ENCODE measurements at places on chromosomes 5 and 9. TPM values are rescaled to one million over a fixed set of nuclear protein-coding genes. Genes with fewer than 3 reads are reported as not detected.

DNA sequence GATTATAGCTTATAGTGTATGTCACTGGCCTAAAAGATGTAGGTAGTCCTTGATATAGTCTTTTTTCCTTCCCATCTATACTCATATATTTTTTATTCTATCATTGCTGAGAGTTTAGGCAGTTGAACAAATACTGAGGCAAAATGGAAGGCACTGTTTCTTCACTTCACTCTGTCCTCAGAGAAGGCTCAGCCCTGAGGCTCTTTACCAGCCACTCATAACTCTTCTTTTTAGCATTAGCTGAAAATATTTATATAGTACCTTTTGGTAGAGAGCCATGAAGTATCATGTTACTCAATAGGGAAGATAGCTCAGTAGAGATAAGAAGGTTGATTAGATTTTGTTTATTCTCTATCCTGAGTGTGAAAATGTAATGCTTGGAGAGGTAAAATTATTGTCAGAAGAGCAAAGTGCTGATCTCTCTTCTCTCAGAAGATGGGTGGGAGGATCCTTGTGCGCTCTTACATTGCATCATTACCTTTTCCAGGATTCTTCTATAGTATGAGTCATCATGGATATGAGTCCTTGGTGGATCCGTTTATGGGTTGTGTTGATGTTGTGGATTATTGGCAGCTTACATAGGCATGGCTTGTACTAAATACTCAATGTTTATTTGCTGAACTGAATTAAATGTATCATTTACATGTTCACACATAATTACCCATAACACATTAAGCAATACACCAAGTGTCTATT, 88.1 kb downstream of the ANXA1 start:
- no peak for DNase-seq

DNA sequence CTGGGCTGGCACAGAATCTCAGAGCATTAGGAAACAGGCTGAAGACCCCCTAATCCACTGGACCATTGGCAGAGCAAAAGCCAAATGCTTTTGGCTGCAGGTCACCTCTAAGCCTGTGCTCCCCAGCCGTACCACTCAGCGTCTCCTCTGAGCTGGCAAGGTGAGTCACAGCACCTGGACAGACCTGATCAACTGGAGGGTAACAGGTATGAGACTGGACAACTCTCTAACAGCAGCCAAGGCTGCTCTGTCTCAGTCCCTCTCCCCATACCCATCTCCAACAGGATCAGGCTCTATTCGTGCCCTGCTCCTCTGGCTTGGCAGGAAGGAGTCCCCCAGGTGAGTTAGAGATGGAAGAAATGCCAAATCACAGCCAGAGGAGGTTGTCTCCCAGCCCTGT, 4.7 kb downstream of the GOLGA2 start:
- DNase-seq, result no peak

- DNase-seq, result no peak
Observed at GRCh38 chr9:74770508-74771261, 117.0 kb downstream of the TRPM6 start.

DNA sequence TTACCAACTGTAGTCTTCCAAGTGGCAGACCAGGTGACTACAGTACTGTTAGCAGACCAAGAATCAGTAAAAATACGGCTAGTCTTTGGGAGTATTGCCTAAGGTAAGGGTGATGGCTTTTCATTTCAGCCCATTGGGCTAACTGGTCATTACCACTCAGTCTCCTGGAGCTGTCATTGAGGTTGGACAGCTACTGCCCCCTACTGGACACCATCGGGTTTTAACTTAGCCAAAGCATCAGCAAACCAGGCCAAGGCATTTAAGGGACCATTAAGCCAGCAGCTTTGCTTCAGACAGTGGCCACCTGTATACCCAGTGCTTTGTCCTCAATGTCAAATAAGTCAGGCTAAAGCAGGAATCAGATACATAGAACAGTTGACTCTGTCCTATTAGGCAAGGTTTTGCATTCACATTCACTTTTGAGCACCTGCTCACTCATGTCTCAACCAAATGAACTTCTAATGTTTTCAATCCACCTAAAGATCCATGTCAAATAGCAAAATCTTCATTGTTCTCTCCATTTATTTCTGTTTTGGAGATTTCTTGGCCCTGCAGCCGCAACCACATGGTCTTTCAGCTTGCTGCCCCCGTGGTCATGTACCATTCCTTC, 117.2 kb downstream of the INVS start:
- peak; percentile 54 for DNase-seq

- DNase-seq, result no peak
Observed at GRCh38 chr5:167720259-167720658, 571.2 kb upstream of the WWC1 start.

DNA sequence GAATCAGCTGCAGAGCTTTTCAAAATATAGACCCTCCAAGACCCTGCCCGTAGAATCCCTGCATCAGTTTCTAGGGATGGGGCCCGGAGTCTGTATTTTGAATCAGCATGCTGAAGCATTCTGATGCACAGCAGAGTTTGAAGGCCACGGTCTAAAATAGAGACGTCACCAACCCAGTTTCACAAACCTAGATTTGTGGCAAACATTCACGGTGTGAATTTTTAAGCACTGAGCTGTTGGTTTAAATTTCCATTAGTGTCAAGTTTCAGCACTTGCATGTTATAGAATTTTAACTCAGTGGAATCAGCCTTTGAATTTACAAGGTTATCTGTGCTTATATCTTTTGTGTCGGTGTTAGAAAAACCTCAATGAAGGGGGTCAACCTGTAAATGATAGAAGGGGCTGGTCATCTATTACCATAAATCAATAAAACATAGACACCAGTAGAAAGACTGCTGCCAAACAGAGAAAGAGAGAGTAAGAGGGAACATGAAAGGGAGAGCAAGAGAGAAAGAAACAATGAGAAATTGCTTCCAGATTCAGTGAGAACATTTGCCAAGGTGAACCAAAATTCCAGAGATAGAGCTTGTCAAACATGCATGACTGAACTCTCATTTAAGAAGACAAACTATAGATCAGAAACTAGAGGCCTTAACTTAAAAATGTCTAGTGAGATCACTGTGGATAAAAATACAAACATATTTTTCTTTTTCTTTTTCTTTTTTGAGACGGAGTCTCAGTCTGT, 414.9 kb downstream of the ZSWIM6 start:
- no peak for DNase-seq

DNA sequence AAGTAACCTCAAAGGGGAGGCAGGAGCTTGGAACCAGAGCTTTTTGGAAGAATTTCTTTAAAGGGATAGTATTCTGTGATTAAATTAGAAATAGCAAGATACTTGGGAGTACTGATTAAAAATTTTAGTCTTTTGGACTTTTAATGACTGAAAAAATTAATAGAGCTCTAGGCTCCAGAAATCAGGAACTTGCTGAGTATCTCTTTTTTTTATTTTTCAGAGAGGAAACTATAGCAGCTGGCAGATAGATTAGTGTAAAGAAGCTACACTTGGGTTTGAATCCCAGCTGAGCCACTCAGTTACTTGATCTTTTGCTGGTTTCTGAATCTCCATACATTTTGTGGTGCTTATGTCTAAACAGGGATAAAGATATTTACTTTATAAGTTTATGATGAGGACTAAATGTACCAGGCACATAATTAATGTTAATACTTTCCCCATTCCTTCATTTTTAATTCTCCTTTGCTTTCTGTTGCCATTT, 94.2 kb upstream of the TNC start:
- DNase-seq, result no peak

GRCh38 chr9:110141227-110141793, 66.6 kb downstream of the C9orf152 start:
- no peak for DNase-seq

DNA sequence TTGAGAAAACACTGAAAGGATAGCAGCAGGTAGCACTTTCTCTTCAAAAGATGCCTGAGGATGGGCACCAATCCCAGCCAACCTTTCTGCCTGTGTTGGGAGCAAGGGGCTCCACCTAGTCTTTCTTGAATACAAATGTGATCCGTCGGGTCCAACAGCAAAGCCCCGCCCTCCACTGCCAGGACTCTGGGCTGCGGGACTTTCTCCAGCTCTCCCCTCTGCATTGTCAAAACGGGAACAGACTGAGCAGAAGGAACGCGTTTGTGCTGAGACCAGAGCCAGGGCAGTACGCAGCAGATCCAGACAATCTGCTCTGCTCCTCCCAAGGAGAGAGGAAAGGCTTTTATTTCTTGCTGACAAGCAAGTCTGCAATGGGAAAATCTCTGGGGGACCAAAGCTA, 139.7 kb downstream of the SEC61B start:
- DNase-seq, result no peak

- no peak for DNase-seq
Observed at GRCh38 chr5:139569270-139569955, 8.3 kb downstream of the UBE2D2 start.

DNA sequence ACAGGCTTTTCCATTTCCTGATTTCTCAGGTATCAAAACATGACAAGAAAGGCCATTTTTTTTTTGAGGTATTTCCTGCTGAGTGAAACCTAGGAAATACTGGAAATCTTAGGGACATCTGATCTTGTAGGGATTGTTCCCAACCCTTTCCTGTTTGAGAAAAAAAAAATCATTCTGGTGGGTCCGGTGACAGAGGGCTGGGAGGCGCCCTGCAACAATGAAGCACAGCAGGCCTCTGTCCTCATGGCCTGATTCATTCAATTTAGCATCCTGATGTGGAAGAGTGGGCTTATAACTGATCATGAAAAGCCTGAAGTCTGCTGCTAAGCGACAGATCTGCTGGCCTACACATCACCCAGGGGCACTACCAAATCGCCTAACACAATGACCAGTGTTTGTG, 3.0 kb upstream of the C9orf153 start:
- DNase-seq, result no peak

- DNase-seq, result no peak
Observed at GRCh38 chr5:105587963-105588662, 2025.5 kb upstream of the NUDT12 start.

GRCh38 chr5:139426203-139426885, 13.0 kb downstream of the DNAJC18 start:
- no peak for DNase-seq

DNA sequence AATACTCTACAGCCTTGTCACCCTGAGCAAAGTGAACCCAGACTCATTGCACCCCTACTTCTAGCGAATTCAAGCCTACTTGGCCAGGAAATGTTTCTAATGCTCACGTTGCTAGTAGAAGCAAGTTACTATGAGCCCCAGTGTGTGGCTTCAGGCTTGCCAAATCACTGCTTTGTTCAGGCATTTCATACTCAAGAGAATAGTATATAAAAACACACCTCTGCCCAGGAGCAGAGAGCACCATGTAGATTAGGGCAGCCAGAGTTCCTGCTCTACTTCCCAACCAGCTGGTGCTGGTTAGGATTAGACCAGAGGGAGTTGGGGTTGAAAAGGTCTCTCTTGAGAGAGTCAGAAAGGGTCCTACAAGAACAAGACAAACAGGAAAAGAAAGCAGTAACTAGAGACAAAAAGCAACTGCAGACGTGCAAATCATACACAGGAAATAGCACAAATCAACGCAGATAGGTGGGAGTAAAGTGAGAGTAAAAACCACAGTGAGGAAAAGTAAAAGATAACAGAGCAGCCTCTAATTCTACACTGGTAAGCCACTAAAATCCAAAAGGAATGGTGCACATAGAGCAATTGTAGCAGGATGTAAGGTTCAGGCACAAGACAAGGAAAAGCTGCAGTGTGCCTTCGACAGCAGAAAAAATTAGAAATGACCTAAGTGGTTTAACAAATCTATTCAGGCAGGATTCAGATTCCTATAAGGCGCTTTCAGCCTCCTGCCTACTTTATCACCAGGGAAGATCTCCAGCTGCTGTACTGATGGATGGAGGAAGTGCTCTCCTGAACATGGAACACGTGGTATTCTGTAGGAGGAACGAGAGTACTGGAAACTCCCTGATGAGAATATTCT, 49.6 kb upstream of the KIF2A start:
- DNase-seq, result no peak

DNA sequence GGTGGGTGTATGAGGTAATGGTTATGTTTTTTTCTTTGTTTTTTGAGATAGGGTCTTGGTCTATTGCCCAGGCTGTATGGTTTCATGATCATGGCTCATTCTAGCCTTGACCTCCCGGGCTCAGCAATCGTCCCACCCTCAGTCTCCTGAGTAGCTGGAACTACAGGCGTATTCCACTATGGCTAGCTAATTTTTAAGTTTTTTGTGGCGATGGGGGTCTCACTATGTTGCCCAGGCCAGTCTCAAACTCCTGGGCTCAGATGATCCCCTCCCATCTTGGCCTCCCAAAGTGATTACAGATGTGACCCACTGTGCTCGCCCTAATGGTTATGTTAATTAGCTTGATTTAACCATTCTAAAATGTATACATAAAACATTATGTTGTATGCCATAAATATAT, 5.6 kb downstream of the CNTLN start:
- no peak for DNase-seq

GRCh38 chr5:171316258-171317121, 7.4 kb downstream of the TLX3 start:
- DNase-seq, result no peak

DNA sequence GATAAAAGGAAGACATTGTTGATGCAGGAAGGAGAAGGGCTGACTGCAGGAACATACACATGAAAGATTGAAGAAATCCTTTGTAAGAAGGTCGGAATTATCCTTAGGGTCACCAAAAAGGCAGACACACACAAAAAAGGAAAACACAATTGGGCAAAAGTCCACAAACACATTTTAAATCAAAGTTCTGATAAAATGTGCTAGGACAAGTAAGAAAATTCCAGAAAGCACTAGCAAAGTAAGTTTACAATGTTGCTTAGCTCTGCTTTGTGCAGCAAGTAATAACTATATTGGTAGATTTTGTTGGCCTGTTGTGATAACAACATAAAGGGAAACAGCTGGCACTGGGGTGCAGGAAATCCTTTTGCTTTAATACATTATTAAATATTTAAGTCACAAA, 99.8 kb upstream of the VCAN start:
- no peak for DNase-seq

- no peak for DNase-seq
Observed at GRCh38 chr9:138103849-138104206, 226.2 kb downstream of the CACNA1B start.

DNA sequence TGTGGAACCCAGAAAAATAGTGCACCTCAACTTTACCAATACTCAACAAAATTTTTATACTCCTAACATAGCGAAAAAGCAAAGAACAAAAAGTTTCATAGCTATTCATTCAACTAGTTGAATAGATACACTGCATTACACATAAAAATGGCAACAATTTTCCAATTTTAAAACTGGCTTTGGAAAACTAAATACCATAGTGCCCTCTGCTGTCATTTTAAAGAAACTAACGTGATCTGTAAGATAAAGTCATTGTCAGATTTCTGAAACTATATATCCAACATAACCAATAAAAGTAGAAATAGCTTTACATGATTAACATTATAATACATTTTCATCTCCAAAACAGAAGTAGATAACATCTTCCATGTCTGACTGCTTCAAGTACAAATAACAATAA, 31.6 kb downstream of the DTWD2 start:
- DNase-seq, result no peak

The GNA14 gene
- 43.6 TPM for total RNA-seq

The FUT7 gene
- not detected for total RNA-seq

The WWC1 gene
- 8.5 TPM for total RNA-seq

The THOC3 gene
- total RNA-seq, result 60.3 TPM

The NCS1 gene
- 42.1 TPM for total RNA-seq

The GDA gene
- 0.05 TPM for total RNA-seq

The RXRA gene
- total RNA-seq, result 19.2 TPM

The OBP2A gene
- total RNA-seq, result not detected

The SAPCD2 gene
- 6.1 TPM for total RNA-seq

The RNF180 gene
- total RNA-seq, result 4.7 TPM

The MYMK gene
- total RNA-seq, result not detected
